ENCODE measurements at places on chromosomes 12 and 14.
A peak's percentile ranks its signal among the peaks of the same experiment; 100 is the strongest.

DNA sequence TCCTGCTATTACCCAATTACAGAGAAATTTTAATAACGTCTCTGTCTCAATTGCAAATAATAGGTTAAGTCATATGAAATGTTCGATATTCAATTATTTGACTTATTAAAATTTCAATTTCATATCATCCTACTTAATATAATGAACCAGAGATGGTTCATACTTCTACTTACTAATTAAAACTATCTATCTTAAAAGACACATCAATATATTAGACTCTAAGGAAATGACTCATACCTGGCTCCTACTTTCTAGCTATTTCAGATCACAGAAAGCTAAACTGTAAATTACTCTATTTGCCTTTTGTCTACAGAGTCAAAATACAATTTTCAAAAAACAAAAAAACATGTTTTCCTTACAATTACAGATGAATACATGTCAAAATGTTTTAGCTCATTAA, 99.6 kb downstream of the CAPZA3 start:
- no peaks in the 10 kb centered on the region for H3K36me3 ChIP-seq
- DNase-seq = no peak
- H3K27me3 ChIP-seq = no peaks in the 10 kb centered on the region
- H3K4me1 ChIP-seq = no peaks in the 10 kb centered on the region

GRCh38 chr12:50400104-50400637, 514 bp upstream of the LARP4 start:
- H3K4me3 ChIP-seq = peak overlapping the region; percentile 96
- DNase-seq = peak; percentile 32
- no peaks in the 10 kb centered on the region for H3K4me1 ChIP-seq
- no peaks in the 10 kb centered on the region for H3K27me3 ChIP-seq
- H3K36me3 ChIP-seq = no peaks in the 10 kb centered on the region
- peak overlapping the region; percentile 78 for H3K27ac ChIP-seq

- no peak overlapping the region for H3K27ac ChIP-seq
- H3K4me1 ChIP-seq = no peaks in the 10 kb centered on the region
- no peak for DNase-seq
- no peaks in the 10 kb centered on the region for H3K27me3 ChIP-seq
Measured at GRCh38 chr14:26729851-26730250, 132.0 kb upstream of the NOVA1 start.

DNA sequence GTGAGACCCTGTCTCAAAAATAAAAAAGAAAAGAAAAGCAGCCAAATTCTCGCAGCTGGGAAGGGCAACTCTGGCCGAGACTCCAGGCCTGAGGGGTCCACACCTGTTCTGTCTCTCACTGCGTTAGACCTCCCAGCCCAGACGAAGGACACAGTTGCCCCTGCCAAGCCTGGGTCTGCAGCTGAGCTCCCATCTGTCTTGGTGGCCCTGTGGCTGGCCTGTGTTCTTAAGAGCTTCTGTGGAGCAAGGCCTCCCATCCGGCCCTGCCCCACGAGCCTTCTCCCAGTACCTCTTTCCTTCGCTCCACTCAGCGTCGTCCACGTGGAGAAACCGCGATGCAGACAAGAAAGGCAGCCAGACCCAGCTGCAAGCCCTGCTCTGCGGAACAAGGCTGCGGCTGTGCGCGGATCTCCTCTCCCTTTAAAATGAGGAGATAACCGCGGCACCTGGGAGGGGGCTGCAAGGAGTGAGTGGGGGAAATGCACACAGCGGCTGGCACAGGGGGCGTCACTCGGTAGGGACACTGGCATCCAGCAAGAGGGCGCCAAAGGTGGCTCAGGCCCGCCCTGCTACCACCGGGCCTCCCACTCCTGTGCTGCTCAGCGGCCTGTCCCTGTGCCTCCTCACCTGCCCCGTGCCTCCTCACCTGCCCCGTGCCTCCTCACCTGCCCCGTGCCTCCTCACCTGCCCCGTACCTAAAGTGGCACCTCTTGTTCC, 42.4 kb downstream of the LRRC74A start:
- H3K4me1 ChIP-seq = 0 out of 2 replicates have a peak, but pooled peaks cover 10% of the 10 kb centered on the region
- DNase-seq = no peak
- no peaks in the 10 kb centered on the region for H3K36me3 ChIP-seq
- H3K27ac ChIP-seq = no peak overlapping the region
- no peaks in the 10 kb centered on the region for H3K27me3 ChIP-seq

DNA sequence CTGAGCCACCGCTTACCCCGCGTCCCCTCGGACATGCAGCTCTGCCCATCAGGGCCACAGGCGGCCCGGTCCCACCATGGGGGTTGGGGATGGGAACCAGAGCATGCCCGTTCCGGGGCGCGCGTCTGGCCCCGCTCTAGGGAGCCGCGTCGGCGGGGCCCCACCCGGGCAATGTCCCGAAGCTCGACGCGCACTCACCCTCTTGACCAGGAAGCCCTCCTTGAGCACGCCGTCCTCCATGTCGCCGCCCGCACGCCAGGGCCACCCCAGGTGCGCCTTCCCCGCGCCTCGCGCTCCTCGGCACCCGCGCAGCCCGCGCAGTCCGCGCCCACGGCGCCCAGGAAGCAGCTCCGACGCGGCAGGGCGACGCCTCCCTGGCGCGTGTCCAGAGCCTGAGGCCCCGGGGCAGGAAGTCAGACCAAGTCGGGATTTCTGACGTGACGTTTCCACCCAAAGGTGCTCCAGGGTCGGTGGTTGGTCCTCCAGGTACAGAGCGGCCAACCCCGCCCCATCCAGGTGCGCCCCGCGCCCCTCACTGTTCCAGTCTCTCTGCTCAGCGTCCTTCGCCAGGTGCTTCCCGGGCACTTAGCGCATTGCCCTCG, at the start of gene PLEK2:
Gene PLEK2, minus strand, starts transcription at position 346 of the 602 bp plus-strand sequence. Its CDS starts 106 bp downstream, at position 240.
- no peaks in the 10 kb centered on the region for H3K36me3 ChIP-seq
- no peaks in the 10 kb centered on the region for H3K27me3 ChIP-seq
- DNase-seq = no peak

DNA sequence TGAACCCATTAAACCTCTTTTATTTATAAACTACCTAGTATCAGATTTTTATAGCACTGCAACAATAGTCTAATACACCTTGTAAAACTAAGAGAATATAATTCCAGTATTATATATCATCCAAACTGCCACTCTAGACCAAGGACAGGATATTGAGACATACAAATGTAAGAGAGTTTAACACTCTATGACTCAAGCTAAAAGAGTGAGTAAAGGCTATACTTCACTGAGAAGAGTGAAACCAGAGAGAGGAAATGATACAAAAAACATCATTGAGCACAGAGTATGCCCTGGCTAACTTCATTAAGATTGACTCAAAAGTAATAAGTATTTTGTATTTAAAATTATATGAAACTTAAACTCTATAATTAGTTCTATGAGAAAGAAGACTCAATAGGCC, 1951.9 kb upstream of the SEL1L start:
- H3K4me1 ChIP-seq = no peaks in the 10 kb centered on the region
- no peak overlapping the region for H3K27ac ChIP-seq
- H3K27me3 ChIP-seq = no peaks in the 10 kb centered on the region
- H3K36me3 ChIP-seq = no peaks in the 10 kb centered on the region
- no peak overlapping the region for H3K4me3 ChIP-seq

GRCh38 chr12:49548822-49549648, 10.2 kb downstream of the KCNH3 start:
- H3K27me3 ChIP-seq = peaks cover 54% of the 10 kb centered on the region
- H3K4me3 ChIP-seq = peak overlapping the region; percentile 22
- no peaks in the 10 kb centered on the region for H3K36me3 ChIP-seq
- no peak for DNase-seq
- H3K27ac ChIP-seq = no peak overlapping the region

DNA sequence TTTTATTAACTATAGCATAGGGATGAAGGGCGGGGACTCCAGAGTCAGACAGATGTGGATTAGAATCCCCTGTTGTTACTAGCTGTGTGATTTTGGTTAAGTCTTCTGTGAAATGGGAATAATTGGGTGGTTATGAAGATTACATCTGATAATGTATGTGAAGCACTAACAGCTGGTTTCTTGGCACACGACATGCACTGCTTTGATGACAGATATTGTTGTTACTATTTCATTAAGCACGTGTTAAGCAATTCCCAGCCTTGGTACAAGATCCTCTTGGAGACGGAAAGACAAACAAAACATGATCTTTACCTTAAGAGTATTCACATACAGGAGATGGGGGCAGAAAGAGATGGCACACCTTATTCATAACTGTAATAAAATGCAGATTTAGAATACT, 7.9 kb downstream of the PPFIBP1 start:
- H3K36me3 ChIP-seq = no peaks in the 10 kb centered on the region
- no peak overlapping the region for H3K4me3 ChIP-seq
- no peak for DNase-seq
- no peak overlapping the region for H3K27ac ChIP-seq
- H3K27me3 ChIP-seq = no peaks in the 10 kb centered on the region
- no peaks in the 10 kb centered on the region for H3K4me1 ChIP-seq

DNA sequence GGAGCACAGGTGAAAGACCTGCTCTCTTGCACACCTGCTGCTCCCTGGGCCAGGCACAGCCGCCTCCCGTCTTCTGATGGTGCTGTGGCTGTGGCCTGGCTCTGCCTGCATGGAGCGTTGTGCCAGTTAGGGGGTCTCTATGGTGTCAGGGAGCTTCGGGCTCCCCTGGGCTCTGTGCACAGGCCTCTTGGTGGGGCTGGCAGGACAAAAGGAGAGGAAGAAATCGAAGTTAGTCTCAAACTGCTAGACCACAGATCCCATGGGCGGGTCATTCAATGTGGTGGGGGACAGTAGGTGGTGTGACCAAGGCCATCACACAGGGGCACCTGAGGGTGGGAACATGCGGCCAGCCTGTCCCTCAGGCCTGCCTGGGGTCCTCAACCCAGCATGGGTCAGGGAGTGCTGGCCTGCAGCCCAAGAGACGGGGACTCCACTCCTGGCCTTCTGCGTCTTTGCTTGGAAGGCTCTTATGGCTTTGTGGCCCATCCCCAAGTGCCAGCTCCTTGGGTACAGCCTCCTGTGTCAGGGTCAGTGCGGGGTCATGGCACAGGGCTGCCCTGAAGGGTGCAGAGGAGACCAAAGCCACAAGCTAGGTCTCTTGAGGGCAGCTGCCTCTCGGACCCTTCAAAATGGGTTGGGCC, 84.1 kb downstream of the KIF26A start:
- no peak overlapping the region for H3K4me3 ChIP-seq
- no peaks in the 10 kb centered on the region for H3K36me3 ChIP-seq
- no peak for DNase-seq
- H3K4me1 ChIP-seq = no peaks in the 10 kb centered on the region

- no peak overlapping the region for H3K27ac ChIP-seq
- peaks cover 24% of the 10 kb centered on the region for H3K27me3 ChIP-seq
- no peaks in the 10 kb centered on the region for H3K36me3 ChIP-seq
- no peak overlapping the region for H3K4me3 ChIP-seq
- no peak for DNase-seq
Measured at GRCh38 chr14:101239065-101239464, 322.2 kb upstream of the DIO3 start.

- H3K4me3 ChIP-seq = no peak overlapping the region
- H3K27ac ChIP-seq = no peak overlapping the region
- H3K4me1 ChIP-seq = no peaks in the 10 kb centered on the region
- no peak for DNase-seq
- H3K27me3 ChIP-seq = no peaks in the 10 kb centered on the region
Measured at GRCh38 chr12:114746297-114747011, 62.5 kb upstream of the TBX3 start.

- H3K27me3 ChIP-seq = no peaks in the 10 kb centered on the region
- DNase-seq = no peak
- H3K36me3 ChIP-seq = no peaks in the 10 kb centered on the region
- no peak overlapping the region for H3K27ac ChIP-seq
Measured at GRCh38 chr12:88361493-88361892, 218.8 kb downstream of the KITLG start.

GRCh38 chr12:1668833-1669543, 21.9 kb upstream of the ADIPOR2 start:
- H3K4me1 ChIP-seq = peaks cover 8% of the 10 kb centered on the region
- no peak overlapping the region for H3K27ac ChIP-seq
- H3K36me3 ChIP-seq = no peaks in the 10 kb centered on the region
- no peaks in the 10 kb centered on the region for H3K27me3 ChIP-seq
- DNase-seq = no peak
- H3K4me3 ChIP-seq = no peak overlapping the region

DNA sequence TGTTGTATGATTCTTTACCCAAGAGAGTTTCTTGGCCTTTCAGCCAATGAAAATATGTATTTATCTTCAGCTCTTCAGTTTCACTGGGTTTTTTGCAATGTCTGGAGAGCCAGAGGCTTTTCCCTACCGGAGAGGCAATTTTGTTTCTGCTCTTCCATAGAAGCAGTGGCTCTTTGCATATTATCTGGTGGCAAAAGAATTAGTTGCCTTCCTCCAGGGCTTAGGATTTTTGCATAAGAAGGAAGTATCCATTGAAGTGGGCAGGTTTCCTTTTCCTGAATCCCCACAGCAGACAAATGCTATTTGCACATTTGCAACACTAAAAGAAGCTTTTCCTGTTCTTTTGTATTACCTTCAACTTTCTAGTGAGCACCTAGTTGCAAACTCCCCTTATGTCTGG, 75.2 kb downstream of the NTS start:
- H3K27me3 ChIP-seq = no peaks in the 10 kb centered on the region
- H3K36me3 ChIP-seq = no peaks in the 10 kb centered on the region
- no peak overlapping the region for H3K27ac ChIP-seq
- no peak for DNase-seq
- H3K4me1 ChIP-seq = no peaks in the 10 kb centered on the region
- no peak overlapping the region for H3K4me3 ChIP-seq

DNA sequence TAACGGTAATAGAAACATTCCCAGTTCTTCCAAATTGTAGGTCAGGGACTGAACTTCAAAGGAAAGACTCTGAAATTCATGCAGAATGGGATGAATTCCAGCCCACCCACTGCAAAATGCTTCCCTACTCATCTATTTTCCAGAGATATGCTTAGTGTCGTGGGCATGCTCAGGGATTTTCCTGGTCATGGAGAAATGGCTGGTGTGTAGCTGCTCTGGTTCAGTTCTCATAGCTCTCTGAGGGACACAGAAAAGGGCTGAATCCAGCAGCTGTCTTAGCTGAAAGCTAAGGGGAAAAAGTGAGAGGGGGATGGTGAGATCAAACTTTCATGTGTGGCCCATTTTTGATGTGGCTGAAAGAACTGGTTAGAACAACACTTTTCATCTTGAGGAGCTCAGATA, 72.9 kb upstream of the KRAS start:
- peaks cover 45% of the 10 kb centered on the region for H3K4me1 ChIP-seq
- peaks cover 19% of the 10 kb centered on the region for H3K27me3 ChIP-seq
- H3K36me3 ChIP-seq = no peaks in the 10 kb centered on the region
- peak overlapping the region; percentile 15 for H3K27ac ChIP-seq
- no peak overlapping the region for H3K4me3 ChIP-seq
- DNase-seq = peak; percentile 76

DNA sequence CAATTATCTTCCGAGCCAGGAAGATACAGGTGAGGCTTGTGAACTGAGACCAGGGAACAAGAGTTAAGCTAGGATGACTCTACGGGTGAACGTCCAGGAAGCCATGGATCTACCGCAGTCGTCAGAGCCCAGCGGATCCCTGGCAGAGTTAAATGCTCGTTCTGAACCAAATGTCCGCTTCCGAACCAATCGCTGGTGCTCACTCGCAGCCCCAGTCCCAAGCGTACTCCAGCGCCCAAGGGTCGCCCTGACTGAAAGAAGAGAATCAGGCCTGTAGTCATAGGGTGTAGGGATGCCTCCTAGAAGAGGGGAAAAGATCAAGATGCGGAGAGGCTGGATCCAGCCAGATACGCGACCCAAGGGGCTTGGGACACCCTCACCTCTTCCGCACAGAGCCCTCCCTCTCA, 283 bp downstream of the VIPAS39 start:
- 0 out of 2 replicates have a peak, but pooled peaks cover 7% of the 10 kb centered on the region for H3K36me3 ChIP-seq
- H3K4me3 ChIP-seq = peak overlapping the region; percentile 87
- H3K27ac ChIP-seq = peak overlapping the region; percentile 50
- DNase-seq = no peak
- no peaks in the 10 kb centered on the region for H3K27me3 ChIP-seq

All from MM.1S (cell line).